ENCODE measurements at places on chromosomes 2 and 18. TPM values are rescaled to one million over a fixed set of nuclear protein-coding genes. Genes with fewer than 3 reads are reported as not detected.
A peak's percentile ranks its signal among the peaks of the same experiment; 100 is the strongest.

DNA sequence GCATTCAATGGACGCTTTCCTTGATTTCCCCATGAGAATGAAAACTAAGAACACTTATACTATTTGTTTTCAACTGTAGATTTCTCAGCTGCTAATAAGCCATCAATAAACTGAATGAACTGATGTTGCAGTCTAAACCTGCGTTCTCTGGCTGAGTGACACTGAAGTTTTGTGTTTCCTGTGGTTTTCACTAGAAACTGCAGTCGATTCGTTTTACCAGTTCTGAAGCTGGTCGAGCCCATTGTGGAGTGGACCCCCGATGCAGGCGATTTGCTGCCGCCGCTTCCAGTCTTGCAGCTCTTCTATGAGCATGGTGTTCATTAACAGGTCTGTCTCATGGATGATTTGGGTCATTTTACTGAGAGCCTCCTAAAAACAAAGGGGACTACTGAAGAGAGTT, 50.6 kb upstream of the STAT1 start:
- DNase-seq: no peak

- no peak for DNase-seq
These were observed 56.4 kb downstream of the MERTK start for GRCh38 chr2:111954602-111955332.

DNA sequence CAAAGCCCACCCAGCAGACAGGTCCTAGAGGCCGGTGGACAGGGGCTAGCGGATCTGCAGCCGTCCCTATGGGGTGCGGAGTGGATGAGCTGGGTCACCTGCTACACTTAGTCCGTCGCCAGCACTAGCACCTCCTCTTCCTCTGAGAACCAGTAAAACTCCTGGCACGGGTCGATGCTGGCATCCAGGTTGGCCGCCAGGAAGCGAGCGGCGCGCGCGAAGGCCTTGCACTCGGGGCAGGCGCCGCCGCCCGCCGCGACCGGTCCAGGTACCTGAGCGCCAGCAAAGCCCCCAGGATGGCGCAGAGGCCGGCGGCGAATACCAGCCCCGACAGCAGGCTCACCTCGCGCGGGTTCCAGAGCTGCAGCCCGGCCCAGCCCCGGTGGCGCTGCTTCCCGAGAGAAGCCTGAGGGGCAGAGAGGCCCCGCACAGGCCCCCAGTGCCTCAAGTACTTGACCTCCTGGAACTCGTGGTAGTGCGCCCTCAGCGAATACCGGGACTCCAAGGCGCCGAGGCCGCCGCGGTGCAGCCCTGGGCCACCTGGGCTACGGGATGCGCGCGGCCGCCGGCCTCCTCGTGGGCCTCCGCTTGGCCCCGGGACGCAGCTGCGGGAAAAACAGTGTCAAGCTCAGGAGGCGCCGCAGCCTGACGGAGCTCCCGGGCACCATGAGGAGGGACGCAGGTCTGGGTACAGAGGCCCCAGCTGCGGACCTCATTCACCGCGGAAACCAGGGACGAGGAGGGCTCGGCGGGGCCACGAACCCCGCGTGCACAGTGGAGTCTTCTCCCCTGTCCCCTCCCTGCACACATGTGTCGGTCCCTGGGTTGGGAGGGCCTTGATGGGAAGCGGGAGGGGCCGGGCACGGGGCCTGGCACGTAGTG, 27.5 kb upstream of the ALPP start:
- DNase-seq: peak; percentile 61

Gene PLEK
- total RNA-seq: 9.4 TPM

Gene DSG4
- not detected for total RNA-seq

Gene LAMA3
- 25.5 TPM for total RNA-seq

Gene POU3F3
- not detected for total RNA-seq
